ENCODE measurements at places on chromosomes 1 and 21.
A peak's percentile ranks its signal among the peaks of the same experiment; 100 is the strongest.

- no peak for DNase-seq
These were observed 609 bp downstream of the PIGK start for GRCh38 chr1:77218477-77219165.

- no peak for DNase-seq
These were observed 34.0 kb downstream of the MAP3K7CL start for GRCh38 chr21:29164323-29164942.

GRCh38 chr1:201275253-201275666 lies 8.0 kb upstream of the PKP1 start:
- no peak for DNase-seq

DNA sequence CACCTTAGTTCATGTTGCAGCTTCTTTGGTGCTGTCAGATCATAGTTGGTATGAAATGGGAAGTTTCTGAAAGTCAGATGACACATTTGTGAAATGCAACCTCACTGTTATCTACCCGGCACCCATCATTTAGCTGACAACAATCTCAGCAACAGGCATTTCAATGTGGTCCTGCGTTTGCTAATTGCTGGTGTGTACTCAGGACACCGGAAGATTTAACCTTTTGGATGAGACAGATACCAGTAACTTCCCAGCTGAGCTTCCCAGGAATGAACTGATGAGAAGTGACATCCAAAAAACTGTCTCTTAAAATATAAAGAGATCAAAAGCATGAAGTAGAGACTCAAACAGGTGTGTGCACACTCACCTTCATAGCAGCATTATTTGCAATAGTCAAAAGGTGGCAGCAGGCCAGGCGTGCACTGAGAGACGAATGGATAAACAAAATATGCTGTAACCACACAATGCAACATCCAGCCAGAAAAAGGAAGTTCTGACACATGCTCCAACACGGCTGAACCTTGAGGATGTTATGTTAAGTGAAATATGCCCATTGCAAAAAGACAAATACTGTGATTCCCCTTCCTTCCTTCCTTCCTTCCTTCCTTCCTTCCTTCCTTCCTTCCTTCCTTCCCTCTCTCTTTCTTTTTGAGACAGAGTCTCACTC lies 7.9 kb upstream of the CLDN14 start:
- no peak for DNase-seq

- no peak for DNase-seq
These were observed 58.6 kb upstream of the PLXNA2 start for GRCh38 chr1:208302699-208303238.

DNA sequence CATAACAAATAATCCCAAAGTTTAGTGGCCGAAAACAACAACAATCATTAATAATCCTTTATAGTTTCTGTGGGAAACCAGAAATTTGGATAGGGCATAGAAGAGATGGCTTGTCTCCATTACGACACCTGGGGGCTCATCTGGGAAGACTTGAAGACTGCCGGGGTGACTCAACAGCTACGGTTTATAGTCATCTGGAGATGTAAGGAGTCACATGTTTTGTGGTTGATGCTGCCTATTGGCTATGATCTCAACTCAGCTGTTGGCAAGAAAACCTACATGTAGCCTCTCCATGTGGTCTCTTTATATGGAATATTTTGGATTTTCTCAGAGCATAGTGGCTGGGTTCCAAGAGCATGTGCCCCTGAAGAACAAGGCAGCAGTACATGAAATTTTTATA lies 29.3 kb upstream of the TSPAN2 start:
- no peak for DNase-seq

GRCh38 chr1:65254320-65255034 lies 54.9 kb upstream of the DNAJC6 start:
- DNase-seq, result peak; percentile 75

DNA sequence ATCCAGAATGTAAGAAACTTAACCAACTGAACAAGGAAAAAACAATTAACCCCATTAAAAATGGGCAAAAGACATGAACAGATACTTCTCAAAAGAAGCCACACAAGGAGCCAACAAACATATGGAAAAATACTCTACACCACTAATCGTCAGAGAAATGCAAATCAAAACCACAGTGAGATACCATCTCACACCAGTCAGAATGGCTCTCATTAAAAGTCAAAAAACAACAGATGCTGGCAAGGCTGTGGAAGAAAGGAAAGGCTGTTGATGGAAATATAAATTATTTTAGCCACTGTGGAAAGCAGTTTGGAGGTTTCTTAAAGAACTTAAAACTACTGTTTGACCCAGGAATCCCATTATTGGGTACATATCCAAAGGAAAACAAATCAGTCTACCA lies 51.2 kb downstream of the RGS4 start:
- DNase-seq, result no peak

- no peak for DNase-seq
These were observed 11.0 kb upstream of the WNT9A start for GRCh38 chr1:227958617-227959324.

DNA sequence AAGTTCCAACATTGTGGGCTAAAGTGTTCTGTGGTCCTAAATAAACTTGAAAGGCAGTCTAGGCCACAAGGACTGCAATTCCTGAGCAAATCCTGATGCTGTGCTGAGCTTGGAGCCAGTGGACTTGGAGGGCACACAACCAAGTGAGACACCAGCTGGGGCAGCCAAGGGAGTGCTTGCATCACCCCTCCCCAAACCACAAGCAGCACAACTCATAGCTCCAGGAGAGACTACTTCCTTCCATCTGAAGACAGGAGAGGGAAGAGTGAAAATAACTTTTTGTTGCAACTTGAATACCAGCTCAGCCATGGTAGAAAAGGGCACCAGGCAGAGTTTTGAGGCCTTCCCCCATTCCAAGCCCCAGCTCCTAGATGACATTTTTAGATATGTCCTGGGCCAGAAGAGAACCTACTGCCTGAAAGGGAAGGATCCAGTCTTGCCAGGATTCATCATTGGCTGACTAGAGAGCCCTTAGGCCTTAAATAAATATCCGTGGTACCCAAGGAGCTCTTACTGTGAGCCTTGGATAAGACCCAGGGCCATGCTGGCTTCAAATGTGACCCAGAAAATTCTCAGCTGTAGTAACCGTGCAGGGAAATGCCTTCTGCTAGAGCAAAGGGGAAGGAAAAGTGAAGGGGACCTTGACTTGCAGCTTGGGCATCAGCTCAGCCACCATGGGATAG lies 35.4 kb upstream of the LRRC8B start:
- DNase-seq, result no peak

- DNase-seq, result no peak
These were observed 282.1 kb upstream of the BRINP3 start for GRCh38 chr1:190759807-190760206.

DNA sequence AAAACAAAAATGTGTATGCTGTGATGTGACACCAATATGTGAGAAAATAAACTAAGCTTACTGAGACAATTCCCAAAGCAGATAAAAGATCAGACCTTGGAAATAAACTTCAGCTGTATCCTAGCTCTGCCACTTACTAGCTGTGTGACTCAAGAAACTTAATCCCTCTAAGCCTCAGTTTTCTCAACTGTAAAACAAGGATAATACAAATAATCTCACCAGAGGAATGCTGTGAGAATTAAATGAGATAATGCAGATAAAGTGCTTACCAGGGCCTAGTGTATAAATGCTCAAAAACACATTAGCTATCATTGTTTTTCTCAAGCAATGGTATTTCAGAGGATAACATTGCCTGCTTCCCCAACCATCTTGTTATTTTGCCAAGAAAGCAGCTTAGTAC lies 2.1 kb downstream of the HEATR1 start:
- DNase-seq, result no peak

Measured in neuronal stem cell (in vitro differentiated cells).